ENCODE measurements at places on chromosomes 4 and X.

- H3K27me3 ChIP-seq = no peaks in the 10 kb centered on the region
- DNase-seq = no peak
- H3K4me1 ChIP-seq = no peaks in the 10 kb centered on the region
- H3K4me3 ChIP-seq = no peak overlapping the region
- H3K27ac ChIP-seq = no peak overlapping the region
- H3K36me3 ChIP-seq = no peaks in the 10 kb centered on the region
Measured at GRCh38 chr4:175252642-175253041, 334.5 kb downstream of the ADAM29 start.

GRCh38 chrX:109830704-109831206 lies 97.7 kb upstream of the ACSL4 start:
- H3K36me3 ChIP-seq = no peaks in the 10 kb centered on the region
- H3K4me3 ChIP-seq = no peak overlapping the region
- no peak overlapping the region for H3K27ac ChIP-seq
- H3K27me3 ChIP-seq = peaks cover 41% of the 10 kb centered on the region
- no peak for DNase-seq

- H3K27ac ChIP-seq = no peak overlapping the region
- peaks cover 18% of the 10 kb centered on the region for H3K27me3 ChIP-seq
- H3K4me3 ChIP-seq = no peak overlapping the region
- H3K36me3 ChIP-seq = no peaks in the 10 kb centered on the region
Measured at GRCh38 chr4:168647646-168648375, 151.0 kb downstream of the PALLD start.

GRCh38 chr4:84915396-84915780 lies 51.1 kb downstream of the WDFY3 start:
- H3K4me1 ChIP-seq = no peaks in the 10 kb centered on the region
- no peak overlapping the region for H3K4me3 ChIP-seq
- no peak for DNase-seq
- H3K36me3 ChIP-seq = no peaks in the 10 kb centered on the region
- H3K27me3 ChIP-seq = no peaks in the 10 kb centered on the region

- DNase-seq = no peak
- H3K27ac ChIP-seq = peak overlapping the region; percentile 44
- H3K36me3 ChIP-seq = peaks cover 5% of the 10 kb centered on the region
Measured at GRCh38 chr4:67575232-67576058, 16.9 kb downstream of the STAP1 start.

DNA sequence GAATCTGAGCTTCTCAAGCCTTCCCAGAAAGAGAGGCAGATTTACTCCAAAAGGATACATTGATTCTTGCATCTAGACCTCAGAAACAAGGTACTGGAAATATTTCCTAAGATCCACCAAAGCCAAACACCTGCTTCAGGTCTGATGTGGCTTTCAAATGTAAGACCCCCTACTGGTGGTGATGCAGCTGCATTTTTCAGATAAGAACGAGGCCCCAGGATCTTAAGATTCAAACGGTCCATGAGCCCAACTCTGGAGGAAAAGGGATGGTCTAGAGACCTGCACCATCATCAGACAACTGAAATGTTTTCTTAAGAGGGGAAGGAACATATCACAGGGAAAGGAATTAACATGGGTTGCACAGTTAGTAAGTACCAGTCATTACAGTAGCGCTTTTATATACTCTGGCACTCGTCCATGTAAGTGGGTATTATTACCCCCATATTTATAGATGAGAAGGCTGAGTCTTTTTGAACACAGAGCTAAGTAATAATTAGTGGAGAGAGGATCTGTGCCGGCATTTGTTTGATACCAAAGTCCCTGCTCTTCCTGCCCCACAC lies 73.7 kb downstream of the LEF1 start:
- peak overlapping the region; percentile 58 for H3K4me3 ChIP-seq
- H3K36me3 ChIP-seq = peaks cover 5% of the 10 kb centered on the region
- peaks cover 85% of the 10 kb centered on the region for H3K4me1 ChIP-seq
- DNase-seq = no peak

DNA sequence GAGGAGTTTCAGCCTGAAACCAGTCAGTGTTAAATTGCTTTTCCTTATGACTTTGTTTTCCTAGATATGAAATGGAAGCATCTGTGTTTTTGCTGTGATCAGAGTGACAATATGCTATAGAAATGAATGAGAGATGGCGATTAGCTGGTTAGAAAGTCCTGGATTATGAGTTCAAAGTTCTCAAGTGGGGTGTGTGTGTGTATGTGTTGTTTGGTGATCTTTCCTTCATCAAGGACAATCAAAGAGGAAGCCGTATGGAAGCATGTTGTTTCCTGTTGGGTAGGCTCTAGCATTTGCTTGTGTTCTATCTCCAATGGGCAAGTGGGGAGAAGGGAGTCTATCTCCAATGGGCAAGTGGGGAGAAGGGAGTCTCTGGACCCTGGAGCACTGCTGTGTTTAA lies 64.0 kb upstream of the STX18 start:
- H3K27me3 ChIP-seq = no peaks in the 10 kb centered on the region
- H3K4me3 ChIP-seq = no peak overlapping the region
- no peaks in the 10 kb centered on the region for H3K36me3 ChIP-seq
- peaks cover 5% of the 10 kb centered on the region for H3K4me1 ChIP-seq
- DNase-seq = no peak
- no peak overlapping the region for H3K27ac ChIP-seq

GRCh38 chr4:23956601-23957364 lies 66.9 kb upstream of the PPARGC1A start:
- H3K4me3 ChIP-seq = no peak overlapping the region
- no peak for DNase-seq
- H3K27ac ChIP-seq = no peak overlapping the region
- H3K36me3 ChIP-seq = no peaks in the 10 kb centered on the region
- H3K27me3 ChIP-seq = no peaks in the 10 kb centered on the region
- H3K4me1 ChIP-seq = no peaks in the 10 kb centered on the region

GRCh38 chr4:145308598-145308997 lies 128.2 kb upstream of the OTUD4 start:
- H3K27ac ChIP-seq = no peak overlapping the region
- H3K4me3 ChIP-seq = peak overlapping the region; percentile 42
- peaks cover 17% of the 10 kb centered on the region for H3K27me3 ChIP-seq
- no peak for DNase-seq
- H3K36me3 ChIP-seq = peaks cover 4% of the 10 kb centered on the region
- H3K4me1 ChIP-seq = peaks cover 37% of the 10 kb centered on the region

- peaks cover 77% of the 10 kb centered on the region for H3K27me3 ChIP-seq
- no peak overlapping the region for H3K4me3 ChIP-seq
- no peak for DNase-seq
- H3K36me3 ChIP-seq = no peaks in the 10 kb centered on the region
Measured at GRCh38 chrX:118730500-118731247, 3.3 kb downstream of the IL13RA1 start.

GRCh38 chr4:19425146-19425545 lies 826.6 kb upstream of the SLIT2 start:
- no peaks in the 10 kb centered on the region for H3K4me1 ChIP-seq
- no peaks in the 10 kb centered on the region for H3K36me3 ChIP-seq
- H3K27ac ChIP-seq = no peak overlapping the region
- H3K4me3 ChIP-seq = no peak overlapping the region
- no peaks in the 10 kb centered on the region for H3K27me3 ChIP-seq
- DNase-seq = no peak

DNA sequence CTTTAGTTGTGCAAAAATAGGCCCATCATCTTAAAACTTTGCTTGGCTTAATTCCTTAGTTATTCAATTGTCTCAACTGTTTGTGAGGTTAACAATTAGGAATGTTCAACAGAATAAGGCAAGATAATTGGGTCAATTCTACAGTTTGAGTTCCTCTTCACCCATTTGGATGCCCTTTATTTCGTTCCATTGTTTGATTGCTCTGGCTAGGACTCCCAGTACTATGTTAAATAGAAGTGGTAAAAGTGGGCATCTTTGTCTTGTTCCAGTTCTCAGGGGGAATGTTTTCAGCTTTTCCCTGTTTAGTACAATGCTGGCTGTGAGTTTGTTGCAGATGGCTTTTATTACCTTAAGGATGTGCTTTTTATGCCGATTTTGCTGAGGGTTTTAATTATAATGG lies 761.5 kb upstream of the GRIA3 start:
- no peaks in the 10 kb centered on the region for H3K27me3 ChIP-seq
- no peaks in the 10 kb centered on the region for H3K4me1 ChIP-seq
- no peak overlapping the region for H3K4me3 ChIP-seq
- no peak overlapping the region for H3K27ac ChIP-seq
- H3K36me3 ChIP-seq = no peaks in the 10 kb centered on the region

- DNase-seq = no peak
- H3K4me3 ChIP-seq = no peak overlapping the region
- no peaks in the 10 kb centered on the region for H3K36me3 ChIP-seq
- H3K27me3 ChIP-seq = peaks cover 29% of the 10 kb centered on the region
- no peak overlapping the region for H3K27ac ChIP-seq
Measured at GRCh38 chrX:10608099-10608498, 12.3 kb downstream of the MID1 start.

DNA sequence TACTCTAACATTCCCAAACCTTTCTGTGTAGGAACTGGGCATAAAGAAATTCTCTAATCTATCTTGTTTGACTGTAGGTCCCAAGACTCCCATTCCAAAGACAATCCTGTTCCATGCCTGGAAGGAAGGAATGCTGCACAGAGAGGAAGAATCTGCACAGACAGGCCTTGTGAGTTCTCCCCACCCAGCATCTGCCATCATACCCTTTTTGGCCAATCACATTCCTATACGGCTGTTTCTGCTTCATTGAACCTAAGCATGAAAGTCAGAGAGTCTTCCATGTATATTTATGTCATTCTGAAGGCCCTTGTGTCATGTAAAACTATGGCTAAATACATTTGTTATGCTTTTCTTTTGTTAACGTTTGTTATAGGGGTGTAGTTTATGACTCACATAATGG lies 667.7 kb upstream of the IGFBP7 start:
- no peak overlapping the region for H3K27ac ChIP-seq
- no peaks in the 10 kb centered on the region for H3K27me3 ChIP-seq
- no peak for DNase-seq
- peaks cover 2% of the 10 kb centered on the region for H3K36me3 ChIP-seq

- no peaks in the 10 kb centered on the region for H3K4me1 ChIP-seq
- H3K27me3 ChIP-seq = no peaks in the 10 kb centered on the region
- H3K27ac ChIP-seq = no peak overlapping the region
Measured at GRCh38 chr4:70306076-70306475, 28.7 kb upstream of the CABS1 start.

DNA sequence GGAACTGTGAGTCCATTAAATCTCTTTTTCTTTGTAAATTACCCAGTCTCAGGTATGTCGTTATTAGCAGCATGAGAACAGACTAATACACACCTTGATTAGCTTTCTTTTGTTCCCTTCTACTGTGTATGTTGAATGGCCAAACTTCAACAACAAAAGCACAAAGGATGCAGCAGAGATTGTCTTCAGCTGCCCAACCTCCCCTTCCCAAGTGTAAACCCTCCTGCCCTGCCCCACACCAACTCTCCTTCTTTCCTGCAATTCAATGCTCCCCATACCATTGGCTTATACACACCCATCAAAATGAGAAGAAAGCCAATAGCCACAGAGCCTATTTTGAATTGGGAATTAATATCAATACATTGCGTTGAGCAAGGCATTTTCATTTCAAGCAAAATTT lies 27.8 kb downstream of the ANOS1 start:
- peaks cover 12% of the 10 kb centered on the region for H3K27me3 ChIP-seq
- no peak overlapping the region for H3K27ac ChIP-seq
- H3K4me3 ChIP-seq = no peak overlapping the region
- no peaks in the 10 kb centered on the region for H3K36me3 ChIP-seq
- no peak for DNase-seq

- H3K27me3 ChIP-seq = no peaks in the 10 kb centered on the region
- H3K4me1 ChIP-seq = peaks cover 7% of the 10 kb centered on the region
- H3K27ac ChIP-seq = no peak overlapping the region
- no peak for DNase-seq
- peaks cover 6% of the 10 kb centered on the region for H3K36me3 ChIP-seq
- no peak overlapping the region for H3K4me3 ChIP-seq
Measured at GRCh38 chr4:123092586-123092985, 170.2 kb upstream of the NUDT6 start.

- H3K27me3 ChIP-seq = peaks cover 51% of the 10 kb centered on the region
- H3K4me1 ChIP-seq = peaks cover 14% of the 10 kb centered on the region
- H3K27ac ChIP-seq = no peak overlapping the region
- no peak for DNase-seq
Measured at GRCh38 chrX:148412006-148412405, 88.4 kb upstream of the AFF2 start.

DNA sequence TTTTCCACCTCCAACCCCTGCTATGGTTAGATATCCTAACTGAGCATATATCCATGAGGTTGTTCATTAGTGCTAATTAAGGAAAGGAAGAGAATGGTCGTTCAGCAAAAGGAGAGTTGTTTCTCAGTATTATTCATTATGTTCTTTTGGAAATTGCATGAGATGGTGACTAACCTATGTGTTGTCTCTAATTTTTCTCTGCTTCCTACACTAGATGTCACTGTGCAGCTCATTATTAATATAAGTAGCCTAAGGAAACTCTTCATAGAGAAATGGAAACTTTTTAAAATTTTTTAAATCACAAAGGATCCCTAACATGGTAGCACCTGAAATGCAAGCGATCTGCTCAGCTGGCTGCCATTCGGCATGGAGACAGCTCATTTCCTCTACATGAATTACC lies 67.7 kb upstream of the FAM9A start:
- H3K27ac ChIP-seq = no peak overlapping the region
- no peak overlapping the region for H3K4me3 ChIP-seq
- H3K27me3 ChIP-seq = peaks cover 30% of the 10 kb centered on the region
- H3K4me1 ChIP-seq = no peaks in the 10 kb centered on the region
- DNase-seq = no peak
- H3K36me3 ChIP-seq = no peaks in the 10 kb centered on the region

DNA sequence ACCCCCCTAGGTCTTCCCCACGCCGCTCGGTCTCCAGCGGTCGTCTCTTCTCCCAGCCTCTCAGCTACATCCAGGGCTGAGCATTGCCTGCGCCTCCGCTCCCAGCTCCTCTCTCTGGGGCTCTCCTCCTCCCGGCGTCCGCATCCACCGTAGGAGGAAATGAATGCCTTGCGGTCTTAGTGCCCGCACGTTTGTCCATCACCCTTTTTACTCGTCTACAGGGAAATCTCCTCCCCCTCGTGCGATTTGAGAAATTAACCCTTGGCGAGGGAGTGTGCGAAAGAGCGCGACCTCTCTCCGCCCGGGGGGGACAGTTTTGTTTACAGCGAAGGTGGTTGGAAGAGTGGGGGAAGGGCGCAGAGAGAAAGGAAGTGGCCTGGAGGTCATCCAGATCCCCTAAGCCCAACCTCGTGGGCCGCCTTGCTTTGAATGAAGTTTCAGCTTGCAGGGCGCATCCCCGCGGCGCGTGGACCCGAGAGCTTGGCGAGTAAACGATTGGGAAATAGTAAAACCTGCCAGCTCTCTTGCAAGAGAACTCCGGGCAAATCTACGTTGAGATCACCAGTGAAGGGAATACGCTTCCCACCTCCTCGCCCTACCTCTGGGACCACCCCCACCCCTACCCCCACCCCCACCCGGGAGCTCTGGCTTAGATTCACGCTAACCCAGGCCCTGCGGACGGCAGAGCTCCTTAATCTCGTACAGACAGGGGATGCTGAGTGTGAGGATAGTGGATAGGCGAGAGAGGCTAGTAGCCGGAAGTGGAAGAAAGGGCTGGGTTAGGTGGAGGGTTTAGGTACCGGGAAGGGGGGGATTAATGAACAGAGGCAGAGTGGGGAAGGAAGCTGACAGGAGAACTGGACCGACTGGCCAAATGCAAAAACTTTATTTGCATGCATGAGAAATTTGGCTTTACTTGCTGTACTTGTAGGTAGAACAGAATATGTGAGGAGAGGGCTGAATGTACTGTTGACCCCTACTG lies at the start of gene ELOVL6:
Gene ELOVL6, minus strand, starts transcription at position 181 of the 982 bp plus-strand sequence. CDS start 280 bp downstream, outside the sequence.
- H3K27me3 ChIP-seq = no peaks in the 10 kb centered on the region
- H3K27ac ChIP-seq = peak within 1 kb of the TSS; percentile 85
- peak; percentile 41 for DNase-seq
- peak within 1 kb of the TSS; percentile 90 for H3K4me3 ChIP-seq
- peaks cover 6% of the 10 kb centered on the region for H3K36me3 ChIP-seq

GRCh38 chr4:4269856-4270255 lies 20.1 kb downstream of the LYAR start:
- H3K36me3 ChIP-seq = peaks cover 32% of the 10 kb centered on the region
- H3K4me3 ChIP-seq = peak overlapping the region; percentile 74
- H3K4me1 ChIP-seq = no peaks in the 10 kb centered on the region
- H3K27me3 ChIP-seq = no peaks in the 10 kb centered on the region

Measured in activated T-cell treated with anti-CD3 and anti-CD28 coated beads, Interleukin-2, amount 50 U/mL, for 72 hours (primary cell).